Germinal center (tissue), 1 donor: ENCODE measurements at places on chromosomes 16 and 17.
A peak's percentile ranks its signal among the peaks of the same experiment; 100 is the strongest.

GRCh38 chr16:47562366-47562765, 101.2 kb downstream of the PHKB start:
- no peak for DNase-seq

DNA sequence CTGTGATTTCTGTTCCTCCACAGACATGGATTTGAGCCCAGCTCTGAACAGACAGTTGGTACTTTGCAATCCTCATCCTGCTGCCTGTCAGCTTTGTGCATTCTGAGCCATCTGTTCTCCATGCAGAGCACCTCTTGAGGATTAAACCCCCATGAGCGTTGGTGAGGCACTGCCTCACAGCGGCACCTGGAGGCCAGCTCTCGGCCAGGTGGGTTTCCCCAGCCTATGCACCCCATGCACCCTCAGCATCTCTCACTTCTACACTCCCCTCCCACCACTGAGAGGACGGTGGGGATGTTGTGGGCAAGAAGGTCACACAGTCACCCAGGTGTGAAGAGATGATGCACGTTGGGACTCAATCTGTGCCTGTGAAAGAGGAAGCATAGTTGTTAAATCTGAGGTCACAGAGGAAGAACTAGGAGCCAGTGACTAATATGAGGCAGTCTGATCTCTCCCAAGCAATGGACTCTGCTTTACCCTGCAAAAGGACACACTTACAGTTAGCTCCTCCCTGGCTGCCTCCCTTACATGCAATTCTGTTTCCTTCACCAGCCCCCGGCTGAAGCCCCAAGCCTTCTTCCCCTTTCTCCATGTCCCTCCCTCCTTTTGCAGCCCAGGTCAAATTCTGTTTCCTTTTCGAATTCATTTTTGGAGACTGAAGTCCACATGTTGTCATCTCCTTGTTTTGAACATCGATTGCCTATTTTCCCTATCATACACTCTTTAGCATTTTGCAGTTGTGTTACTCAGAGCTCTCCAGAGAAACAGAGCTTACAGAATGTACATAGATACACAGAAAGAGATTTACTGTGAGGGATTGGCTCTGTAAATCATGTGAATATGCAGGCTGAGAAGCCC, 58.5 kb downstream of the HS3ST3B1 start:
- DNase-seq = peak; percentile 63

GRCh38 chr17:48577946-48578615, at the start of gene HOXB4:
Gene HOXB4 (minus strand): TSS chr17:48578350. CDS start chr17:48578319, 31 bp downstream.
- peak; percentile 87 for DNase-seq

GRCh38 chr16:69397821-69398521, 12.2 kb upstream of the TERF2 start:
- no peak for DNase-seq

- DNase-seq = peak; percentile 33
These were observed 5.0 kb upstream of the PRSS54 start for GRCh38 chr16:58299757-58300349.
